ENCODE measurements at places on chromosomes 6 and 20.

DNA sequence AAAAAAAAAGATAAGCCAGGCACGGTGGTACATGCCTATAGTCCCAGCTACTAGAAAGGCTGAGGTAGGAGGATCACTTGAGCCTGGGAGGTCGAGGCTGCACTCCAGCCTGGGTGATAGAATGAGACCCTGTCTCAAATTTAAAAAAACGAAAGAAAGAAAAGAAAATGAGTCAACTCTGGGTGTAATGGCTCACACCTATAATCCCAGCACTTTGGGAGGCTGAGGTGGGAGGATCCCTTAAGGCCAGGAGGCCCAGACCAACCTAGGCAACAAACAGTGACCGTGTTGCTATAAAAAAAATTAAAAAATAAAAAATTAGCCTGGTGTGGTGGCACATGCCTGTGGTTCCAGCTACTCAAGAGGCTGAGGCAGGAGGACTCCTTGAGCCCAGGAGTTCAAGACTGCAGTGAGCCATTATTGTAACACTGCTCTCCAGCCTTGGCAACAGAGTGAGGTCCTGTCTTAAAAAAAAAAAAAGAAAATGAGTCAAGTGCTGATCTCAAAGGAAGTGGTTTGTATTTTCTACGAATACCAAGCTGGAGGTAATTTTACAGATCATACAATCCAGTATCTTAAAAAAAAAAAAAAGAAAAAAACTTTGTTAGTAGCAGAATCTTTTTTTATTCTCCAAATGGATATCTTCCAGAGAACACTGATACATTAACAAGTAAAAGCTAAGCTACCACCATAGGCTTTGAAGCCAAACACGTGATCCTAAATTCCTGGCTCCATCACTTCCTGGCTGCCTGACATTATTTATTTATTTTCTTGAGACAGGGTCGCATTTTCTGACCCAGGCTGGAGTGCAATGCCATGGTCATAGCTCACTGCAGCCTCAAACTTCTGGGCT is 5.7 kb downstream of the COMMD7 start:
- no peak for DNase-seq

DNA sequence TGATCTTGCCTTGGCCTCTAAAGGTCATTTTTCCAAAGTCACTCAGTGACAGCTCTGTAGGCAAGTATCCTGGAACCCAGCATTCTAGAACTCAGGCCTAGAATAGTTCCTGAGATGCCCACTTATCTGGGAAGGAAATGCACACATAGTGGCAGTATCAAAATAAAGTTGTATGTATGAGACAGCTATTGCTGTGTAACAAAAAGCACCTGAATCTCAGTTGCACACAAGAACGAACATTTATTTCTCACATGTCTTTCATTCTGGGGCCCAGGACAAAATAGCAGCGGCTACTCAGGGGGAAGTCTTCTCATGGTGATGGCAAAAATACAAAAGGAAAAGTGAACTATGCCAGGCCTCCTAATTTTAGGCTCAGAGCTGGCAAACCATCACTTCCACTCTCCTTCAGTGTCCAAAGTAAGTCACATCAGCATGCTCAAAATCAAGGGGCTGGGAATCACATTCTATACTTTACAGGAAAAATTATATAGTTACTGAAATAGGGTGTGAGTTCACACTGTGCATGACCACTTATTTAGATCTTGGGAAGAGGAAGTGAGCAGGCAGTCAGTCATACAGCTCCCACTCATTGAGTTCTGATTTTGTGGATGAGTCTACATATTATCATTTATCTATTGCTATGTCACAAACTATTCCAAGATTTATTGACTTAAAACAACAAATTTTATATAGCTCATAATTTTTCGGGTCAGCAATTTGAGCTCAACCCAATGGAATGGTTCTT is 133.7 kb upstream of the RIN2 start:
- no peak for DNase-seq

GRCh38 chr20:36579996-36580545 is 6.7 kb downstream of the TGIF2 start:
- DNase-seq, result no peak

DNA sequence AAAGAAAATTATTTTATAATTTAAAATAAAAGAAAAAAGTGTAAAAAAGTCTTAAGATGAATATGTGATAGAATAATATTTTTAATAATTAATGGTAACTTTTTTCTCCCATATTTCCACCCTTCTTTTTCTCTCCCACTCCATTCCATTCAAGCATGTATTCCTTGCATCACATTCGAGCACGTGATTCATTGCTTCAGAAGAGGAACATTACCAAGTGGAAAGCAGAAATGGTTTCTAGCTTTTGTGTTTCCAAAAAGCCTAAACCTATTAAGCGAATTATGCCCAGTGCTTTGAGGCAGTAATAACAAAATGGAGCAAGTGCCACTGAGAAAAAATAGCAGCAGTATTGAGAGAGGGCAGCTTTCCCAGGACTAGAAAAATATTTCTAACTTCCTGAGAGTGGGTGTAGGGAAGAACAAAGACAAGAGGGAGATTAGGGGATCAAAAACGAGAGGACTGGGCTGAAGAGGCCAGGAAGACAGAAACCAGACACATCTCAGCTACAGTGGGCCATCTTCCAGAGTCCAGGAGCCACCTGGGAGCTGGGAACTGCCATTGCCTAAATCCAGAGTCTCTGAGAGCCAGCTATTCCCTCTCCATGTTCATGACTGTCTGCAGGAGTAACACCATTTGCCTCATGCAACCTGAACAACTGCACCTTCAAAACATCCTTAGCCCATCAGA is 15.0 kb upstream of the AKIRIN2 start:
- no peak for DNase-seq

DNA sequence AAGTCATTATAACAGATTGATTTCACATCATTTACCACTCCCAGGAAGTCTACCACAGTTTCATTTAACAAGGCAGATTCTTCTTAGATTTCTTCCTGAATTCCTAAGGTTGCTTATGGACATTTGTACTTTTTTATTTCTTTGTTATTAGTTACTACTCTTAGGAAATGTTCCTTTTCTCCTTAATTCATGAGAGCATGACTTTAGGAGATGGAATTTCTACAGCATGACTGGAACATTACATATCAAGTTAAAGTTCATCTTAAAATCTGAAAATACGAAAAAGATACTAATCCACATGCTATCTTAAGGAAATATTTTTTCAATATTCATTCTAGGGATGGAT is 22.3 kb downstream of the CNKSR3 start:
- no peak for DNase-seq

DNA sequence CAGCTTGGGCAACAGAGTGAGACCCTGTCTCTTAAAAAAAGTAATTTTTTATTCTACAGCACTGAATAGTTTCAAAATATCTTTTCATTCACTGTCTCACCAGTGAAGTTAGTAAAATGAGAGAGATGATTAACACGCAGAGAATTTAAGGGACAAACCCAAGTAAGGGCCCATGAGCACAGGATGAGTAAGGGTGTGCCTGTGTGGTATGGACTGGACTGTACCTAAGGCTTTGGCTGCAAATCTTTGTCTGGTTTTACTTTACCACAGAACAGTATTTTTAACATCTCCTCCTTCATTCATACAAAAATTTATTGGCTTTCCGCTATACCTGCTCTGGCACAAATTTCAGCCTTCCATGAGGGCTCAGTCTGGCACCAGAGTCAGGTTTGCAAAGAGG is 433.3 kb downstream of the UTRN start:
- no peak for DNase-seq

DNA sequence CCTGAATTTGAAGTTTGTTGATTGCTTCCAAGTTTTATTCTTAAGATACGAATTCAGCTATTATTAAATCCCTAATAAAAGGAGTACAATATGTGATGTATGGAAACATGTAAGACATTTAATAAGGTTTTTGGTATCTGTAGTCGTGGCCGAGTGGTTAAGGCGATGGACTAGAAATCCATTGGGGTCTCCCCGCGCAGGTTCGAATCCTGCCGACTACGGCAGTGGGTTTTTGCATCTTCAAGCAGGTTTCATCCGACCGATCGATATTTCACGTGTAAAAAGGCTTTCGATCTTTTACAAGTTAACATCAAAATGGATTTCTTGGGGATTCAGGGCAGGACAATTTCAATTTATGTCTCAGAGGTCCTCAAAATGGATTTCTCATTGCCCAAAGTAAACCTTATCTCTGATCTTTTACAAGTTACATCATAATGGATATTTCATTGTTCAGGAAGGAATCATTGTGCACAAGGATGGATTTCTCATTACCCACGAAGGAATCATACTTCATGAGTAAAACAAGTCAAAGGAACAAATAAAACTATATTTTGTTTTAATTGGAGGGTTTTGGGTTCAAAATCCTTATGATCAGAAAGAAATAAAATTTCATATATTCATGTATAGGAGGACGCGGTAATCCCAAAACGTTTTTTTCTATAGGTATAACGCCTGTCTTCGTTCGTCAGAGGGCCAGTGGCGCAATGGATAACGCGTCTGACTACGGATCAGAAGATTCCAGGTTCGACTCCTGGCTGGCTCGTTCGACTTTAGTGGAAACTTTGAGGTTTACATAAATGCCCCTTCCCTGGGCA is 37.3 kb upstream of the BTN3A2 start:
- DNase-seq, result no peak

DNA sequence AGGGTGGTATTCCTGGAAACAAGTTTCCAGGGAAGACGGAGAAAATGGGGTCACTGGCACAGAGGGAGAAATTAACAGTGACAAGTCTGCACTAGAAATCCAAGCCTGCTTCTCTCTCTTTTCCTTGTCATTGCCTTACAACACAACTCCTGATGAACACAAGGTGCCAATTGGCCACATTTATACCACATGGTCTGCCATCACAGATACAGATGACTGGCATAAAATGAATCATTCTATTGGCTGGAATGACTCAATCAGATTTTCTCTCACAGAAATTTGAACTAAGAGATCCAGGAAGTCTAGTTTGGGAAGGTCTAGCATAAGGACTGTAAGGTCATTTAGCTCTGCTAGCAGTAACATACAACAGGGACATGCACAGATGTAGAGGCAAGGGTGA is 190.3 kb downstream of the LINC00237 start:
- DNase-seq, result no peak

GRCh38 chr6:100620085-100620840 is 155.5 kb upstream of the SIM1 start:
- no peak for DNase-seq

GRCh38 chr6:6154335-6154734 is 147.6 kb upstream of the NRN1 start:
- DNase-seq, result no peak

DNA sequence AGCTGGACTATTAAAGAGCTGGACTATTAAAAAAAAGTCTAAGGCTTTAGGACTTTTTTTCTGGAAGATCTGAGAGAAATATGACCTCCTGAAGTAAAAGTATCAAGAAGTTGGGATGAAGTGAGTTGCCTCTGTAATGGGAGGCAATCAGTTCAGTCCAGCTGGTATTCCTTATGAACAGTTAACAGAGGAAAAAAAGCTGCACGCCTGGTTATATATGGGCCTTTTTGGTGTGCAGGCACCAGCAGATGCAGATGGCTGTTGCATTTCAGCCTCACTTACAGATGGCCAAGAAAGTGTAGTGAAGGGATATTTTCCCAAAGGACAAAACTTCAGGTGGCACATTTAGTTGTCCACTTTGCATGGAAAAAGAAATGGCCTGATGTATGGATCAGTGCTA is 70.3 kb upstream of the ELOVL5 start:
- DNase-seq, result no peak

GRCh38 chr6:30792786-30793185 is 48.4 kb upstream of the IER3 start:
- no peak for DNase-seq

DNA sequence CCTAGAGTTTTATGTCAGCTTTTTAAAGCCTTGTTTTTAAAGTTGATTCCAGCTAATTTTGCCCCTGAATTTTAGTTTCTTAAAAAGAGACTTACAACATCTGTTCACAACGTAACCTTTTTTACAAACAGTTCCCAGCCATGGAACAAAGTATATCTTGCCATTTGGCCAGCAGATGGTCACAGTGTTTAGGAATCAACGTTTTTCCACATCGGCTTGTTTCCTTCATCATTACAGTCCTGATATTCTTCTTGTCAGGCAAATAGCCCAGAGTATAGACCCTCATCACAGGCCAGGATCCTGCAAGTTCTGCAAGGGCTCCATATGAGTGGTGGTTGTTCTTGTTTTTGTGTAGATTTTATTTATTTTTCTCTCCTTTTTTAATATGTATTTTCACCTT is 341.7 kb upstream of the HTR1E start:
- no peak for DNase-seq

GRCh38 chr20:63027922-63028389 is 21.2 kb upstream of the BHLHE23 start:
- no peak for DNase-seq

GRCh38 chr20:6533761-6534479 is 233.6 kb upstream of the BMP2 start:
- DNase-seq, result no peak

GRCh38 chr6:5765141-5765760 is 241.5 kb downstream of the NRN1 start:
- no peak for DNase-seq

- no peak for DNase-seq
Measured at GRCh38 chr6:19771753-19772336, 65.3 kb upstream of the ID4 start.

GRCh38 chr6:146850238-146850896 is 251.6 kb downstream of the ADGB start:
- no peak for DNase-seq

GRCh38 chr6:37565267-37566110 is 65.8 kb upstream of the CCDC167 start:
- DNase-seq, result no peak

DNA sequence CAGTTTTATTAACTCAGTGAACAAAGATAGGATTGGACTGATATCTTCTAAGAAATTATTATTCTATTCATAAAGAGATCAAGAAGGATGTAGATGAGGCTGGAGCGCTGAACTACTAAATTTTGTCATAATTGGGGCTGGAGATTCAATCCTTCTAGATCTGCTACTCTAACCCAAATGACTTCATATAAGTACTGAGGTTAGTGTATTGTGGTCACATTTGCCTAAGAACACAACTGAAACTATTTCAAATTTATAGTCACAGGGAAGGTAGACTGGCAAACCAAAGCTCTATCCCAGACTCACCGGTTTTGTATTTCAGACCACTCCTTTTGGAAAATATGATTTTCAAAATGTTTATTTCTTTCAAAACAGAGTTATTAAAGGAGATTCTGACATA is 96.7 kb downstream of the BMP5 start:
- DNase-seq, result no peak

- no peak for DNase-seq
Measured at GRCh38 chr6:43492673-43493072, 15.3 kb downstream of the TJAP1 start.

DNA sequence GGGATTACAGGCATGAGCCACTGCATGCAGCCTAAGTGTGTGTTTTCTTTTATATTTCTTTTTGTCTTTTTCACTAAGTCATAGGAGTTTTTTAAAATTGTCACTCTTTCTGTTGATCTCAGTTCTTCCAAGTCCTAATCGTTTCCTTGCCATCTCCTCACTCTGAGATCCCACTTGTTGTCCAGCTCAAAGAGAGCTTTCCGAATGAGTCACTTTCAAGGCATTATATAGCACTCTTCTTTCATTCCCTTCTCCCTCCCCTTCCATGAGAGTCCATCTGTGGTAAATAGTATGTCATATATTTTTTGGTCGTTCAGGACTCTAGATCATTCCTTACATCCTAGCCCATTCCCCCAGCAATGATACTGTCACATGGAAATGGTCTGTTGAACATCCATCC is 4.3 kb downstream of the VAPB start:
- DNase-seq, result no peak

Data from GM18507 (cell line).